Lower leg skin (tissue), 4 donors: ENCODE measurements at places on chromosomes 16 and 17. TPM values are rescaled to one million over a fixed set of nuclear protein-coding genes. Genes with fewer than 3 reads are reported as not detected.

The KLHL11 gene
- total RNA-seq = 24.5 TPM

The PRSS27 gene
- total RNA-seq = 2.3 TPM

The EFCAB13 gene
- 3.5 TPM for total RNA-seq

The HBM gene
- total RNA-seq = not detected

The CMTM2 gene
- 0.26 TPM for total RNA-seq

The NOD2 gene
- total RNA-seq = 31.0 TPM
